GM03348 (cell line): ENCODE measurements at places on chromosomes 5 and 9.
A peak's percentile ranks its signal among the peaks of the same experiment; 100 is the strongest.

GRCh38 chr9:21681641-21682040 is 120.8 kb upstream of the MTAP start:
- DNase-seq, result peak; percentile 31

- no peak for DNase-seq
Measured at GRCh38 chr5:15489571-15490235, 10.3 kb upstream of the FBXL7 start.

- peak; percentile 64 for DNase-seq
Measured at GRCh38 chr5:59587489-59588337, 305.8 kb downstream of the PDE4D start.

DNA sequence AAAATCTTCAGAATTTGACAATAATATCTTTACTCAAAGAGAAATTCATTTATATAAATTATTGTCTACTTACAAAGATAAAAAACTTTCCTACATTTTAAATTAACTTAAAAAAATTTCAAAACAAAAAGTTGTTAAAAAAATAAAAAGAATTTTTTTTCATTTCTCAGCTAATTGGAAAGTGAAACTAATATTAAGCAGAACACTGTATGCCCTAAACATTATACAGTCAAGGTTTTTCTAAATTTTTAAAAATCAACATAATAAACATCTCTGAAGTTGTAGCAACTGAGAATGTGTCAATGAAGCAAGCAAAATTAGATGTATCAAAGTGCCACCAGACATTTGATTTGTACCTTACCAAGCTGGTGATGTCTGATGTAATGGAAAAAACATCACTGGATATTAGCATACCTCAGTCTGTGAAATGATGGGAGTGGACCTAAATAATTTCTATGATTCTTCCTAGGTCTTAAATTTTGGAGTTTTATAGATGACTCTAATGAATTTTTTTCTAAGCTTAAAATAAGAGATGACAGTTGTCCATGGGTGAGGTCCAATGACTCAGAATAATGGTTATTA is 290.1 kb downstream of the ADAMTS6 start:
- no peak for DNase-seq

DNA sequence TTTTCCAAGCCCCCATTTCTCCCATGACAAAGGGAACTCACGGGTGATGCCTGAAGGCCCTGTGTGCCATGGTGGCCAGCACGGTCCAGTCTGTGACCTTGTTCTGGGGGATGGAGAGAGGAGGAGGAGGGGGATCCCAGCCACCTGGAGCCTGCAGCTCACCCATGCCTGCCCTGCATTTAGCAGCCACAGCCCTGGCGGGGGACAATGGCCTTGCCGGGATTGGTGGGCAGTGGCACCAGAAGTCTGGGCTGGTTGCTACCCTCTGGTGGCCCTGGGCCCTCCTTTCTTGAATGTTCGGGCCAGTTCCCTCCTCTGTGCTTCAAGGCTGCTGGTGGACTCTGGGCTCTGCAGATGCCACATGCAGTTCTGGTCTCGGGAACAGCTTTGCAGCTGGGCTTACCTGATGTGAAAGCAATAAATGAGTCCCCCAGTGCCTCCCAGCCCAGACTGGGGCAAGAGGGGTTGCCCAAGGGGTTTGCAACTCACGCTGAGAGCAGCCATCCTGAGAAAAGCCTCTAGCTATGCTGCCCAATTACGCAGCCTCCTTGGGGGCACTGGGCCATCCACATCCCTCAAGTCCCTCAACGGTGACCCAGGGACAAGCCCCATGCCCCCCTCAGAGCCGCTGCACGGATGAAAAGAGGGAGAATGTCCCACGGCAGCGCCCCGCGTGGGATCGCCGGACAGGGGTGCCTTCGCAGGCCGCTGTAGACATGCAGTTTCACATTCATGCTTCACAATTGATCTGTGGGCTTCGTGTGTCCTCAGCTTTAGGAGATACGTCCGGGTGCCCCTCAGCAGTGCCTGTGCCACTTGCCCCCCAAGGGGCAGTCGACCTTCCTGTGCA is 49.2 kb upstream of the FCN1 start:
- DNase-seq, result no peak

DNA sequence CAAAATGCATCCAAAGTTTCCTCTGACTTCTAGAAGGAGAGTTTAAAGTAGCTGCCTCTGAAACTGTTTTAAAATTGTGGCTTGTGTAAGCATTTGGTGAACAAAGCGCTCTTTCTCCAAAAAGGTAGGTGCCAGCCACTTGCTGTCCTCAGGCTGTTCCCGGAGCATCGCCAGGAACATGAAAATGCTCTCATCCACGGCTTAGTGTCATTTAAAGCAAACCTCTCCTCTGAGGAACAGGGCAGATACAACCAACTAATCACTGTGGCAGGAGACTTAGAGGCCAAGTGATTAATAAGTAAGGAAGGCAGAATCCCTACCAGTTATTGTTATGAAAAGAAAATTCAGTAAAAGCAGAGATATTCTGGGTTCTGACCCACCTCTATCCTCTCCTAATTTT is 165.6 kb downstream of the DCP2 start:
- no peak for DNase-seq
